Transverse colon (tissue), 4 donors: ENCODE measurements at places on chromosomes 3 and 15. TPM values are rescaled to one million over a fixed set of nuclear protein-coding genes. Genes with fewer than 3 reads are reported as not detected.

GRCh38 chr3:55608301-55608937 is 121.3 kb upstream of the WNT5A start:
- H3K36me3 ChIP-seq = no peaks in the 10 kb centered on the region
- no peak for DNase-seq
- H3K27me3 ChIP-seq = no peaks in the 10 kb centered on the region
- no peak overlapping the region for H3K27ac ChIP-seq

Gene ZDHHC3
- total RNA-seq = 197 TPM

- no peak for DNase-seq
- peaks cover 10% of the 10 kb centered on the region for H3K27me3 ChIP-seq
- peaks cover 66% of the 10 kb centered on the region for H3K4me1 ChIP-seq
- H3K36me3 ChIP-seq = no peaks in the 10 kb centered on the region
These were observed 1.9 kb upstream of the LOXL1 start for GRCh38 chr15:73924171-73924921.

GRCh38 chr3:188236271-188236670 is 82.3 kb downstream of the LPP start:
- no peak for DNase-seq
- H3K4me1 ChIP-seq = no peaks in the 10 kb centered on the region
- no peaks in the 10 kb centered on the region for H3K27me3 ChIP-seq
- no peaks in the 10 kb centered on the region for H3K36me3 ChIP-seq
- H3K4me3 ChIP-seq = no peak overlapping the region

- H3K4me3 ChIP-seq = no peak overlapping the region
- no peaks in the 10 kb centered on the region for H3K27me3 ChIP-seq
- peak; percentile 68 for DNase-seq
These were observed 1.1 kb upstream of the SPTBN5 start for GRCh38 chr15:41894791-41895463.

- no peaks in the 10 kb centered on the region for H3K27me3 ChIP-seq
- no peak overlapping the region for H3K27ac ChIP-seq
- no peak overlapping the region for H3K4me3 ChIP-seq
- DNase-seq = no peak
- peaks cover 5% of the 10 kb centered on the region for H3K4me1 ChIP-seq
These were observed 66.2 kb downstream of the FRMD4B start for GRCh38 chr3:69319652-69320051.

Gene SPATA12
- total RNA-seq = not detected

Gene AAGAB
- total RNA-seq = 55.4 TPM

Gene CLDN16
- total RNA-seq = not detected

Gene PRICKLE2
- total RNA-seq = 8.5 TPM

Gene HTR3C
- 0.48 TPM for total RNA-seq

- H3K4me3 ChIP-seq = no peak overlapping the region
- H3K36me3 ChIP-seq = no peaks in the 10 kb centered on the region
- peak; percentile 11 for DNase-seq
- no peaks in the 10 kb centered on the region for H3K27me3 ChIP-seq
- H3K4me1 ChIP-seq = peaks cover 47% of the 10 kb centered on the region
These were observed 279.7 kb downstream of the MECOM start for GRCh38 chr3:169383770-169384169.

Gene ARGFX
- not detected for total RNA-seq

DNA sequence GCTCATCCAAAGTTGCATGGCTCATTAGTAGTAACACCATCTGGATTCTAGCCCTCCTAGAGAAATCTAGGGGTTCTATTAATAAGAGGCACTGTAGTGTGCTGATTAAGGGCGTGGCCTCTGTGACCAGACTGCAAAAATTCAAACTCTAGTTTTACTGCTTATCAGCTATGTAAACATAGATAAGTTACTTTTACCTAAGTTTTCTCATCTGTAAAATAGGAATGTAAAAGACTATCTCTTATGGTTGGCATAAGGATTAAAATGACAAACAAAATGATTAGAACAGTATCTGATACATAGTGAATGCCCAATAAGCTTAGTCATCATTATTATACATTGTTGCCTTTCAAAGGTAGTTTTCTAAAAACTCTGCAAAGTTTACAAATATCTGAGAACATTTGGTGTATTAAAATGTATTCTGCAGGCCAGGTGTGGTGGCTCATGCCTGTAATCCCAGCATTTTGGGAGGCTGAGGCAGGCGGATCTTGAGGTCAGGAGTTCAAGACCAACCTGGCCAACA is 4.5 kb downstream of the PTX3 start:
- no peak overlapping the region for H3K27ac ChIP-seq
- no peak for DNase-seq
- no peak overlapping the region for H3K4me3 ChIP-seq
- no peaks in the 10 kb centered on the region for H3K36me3 ChIP-seq
- H3K27me3 ChIP-seq = peaks cover 32% of the 10 kb centered on the region

Gene FAM81A
- total RNA-seq = 4.6 TPM

Gene TMEM207
- not detected for total RNA-seq

Gene NANOGP8
- not detected for total RNA-seq

- H3K27ac ChIP-seq = no peak overlapping the region
- H3K27me3 ChIP-seq = no peaks in the 10 kb centered on the region
- H3K4me1 ChIP-seq = no peaks in the 10 kb centered on the region
These were observed 305.8 kb downstream of the PLCL2 start for GRCh38 chr3:17190353-17191078.

Gene ADCY5
- 15.7 TPM for total RNA-seq

DNA sequence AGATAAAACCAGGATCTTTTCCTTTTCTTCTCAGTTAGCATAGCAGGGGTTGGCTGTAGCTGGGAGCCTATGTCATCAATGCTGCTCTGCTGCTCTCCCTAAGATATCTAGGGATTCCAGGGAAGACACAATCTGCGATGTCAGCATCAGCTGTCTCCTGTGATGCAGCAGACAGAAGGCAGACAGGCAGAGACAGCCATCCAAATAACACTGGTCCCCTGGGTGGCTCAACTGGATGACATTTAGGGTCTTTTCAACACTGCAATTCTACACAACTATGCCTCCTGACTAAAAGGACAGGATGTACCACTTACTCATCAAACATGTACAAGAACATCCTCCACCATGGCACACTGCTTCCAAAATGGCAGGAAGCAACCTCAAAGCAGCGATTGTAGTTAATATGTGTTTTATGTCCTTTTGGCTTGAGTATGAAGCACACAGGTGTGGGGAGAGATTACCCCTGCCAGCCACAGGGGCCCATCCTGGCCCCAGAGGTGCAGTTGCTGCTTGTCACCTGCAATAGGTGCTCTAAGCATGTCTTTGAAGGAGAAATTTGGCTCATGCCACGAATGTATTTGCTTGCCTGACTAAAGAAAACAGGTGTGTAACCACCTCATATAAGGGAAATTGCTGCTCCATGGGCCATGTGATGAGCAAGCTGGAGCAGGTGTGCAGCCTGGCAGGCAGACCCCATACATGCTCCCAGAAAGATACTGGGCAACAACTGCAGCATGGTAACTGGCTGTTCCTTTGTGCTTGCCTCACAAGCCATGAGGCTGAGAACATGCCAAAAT is 357.8 kb downstream of the VPS13C start:
- no peak overlapping the region for H3K4me3 ChIP-seq
- no peak for DNase-seq
- H3K27me3 ChIP-seq = no peaks in the 10 kb centered on the region

Gene THRB
- total RNA-seq = 25.1 TPM

GRCh38 chr3:78025916-78026315 is 986.0 kb downstream of the ROBO2 start:
- DNase-seq = no peak
- no peak overlapping the region for H3K27ac ChIP-seq
- no peak overlapping the region for H3K4me3 ChIP-seq
- no peaks in the 10 kb centered on the region for H3K27me3 ChIP-seq

GRCh38 chr3:136350132-136350531 is 100.0 kb downstream of the PCCB start:
- DNase-seq = peak; percentile 14
- H3K27ac ChIP-seq = peak overlapping the region; percentile 44
- no peak overlapping the region for H3K4me3 ChIP-seq

- DNase-seq = no peak
- no peaks in the 10 kb centered on the region for H3K36me3 ChIP-seq
- H3K4me3 ChIP-seq = no peak overlapping the region
- no peak overlapping the region for H3K27ac ChIP-seq
- no peaks in the 10 kb centered on the region for H3K27me3 ChIP-seq
- no peaks in the 10 kb centered on the region for H3K4me1 ChIP-seq
These were observed 106.5 kb upstream of the SATB1 start for GRCh38 chr3:18531662-18532061.

DNA sequence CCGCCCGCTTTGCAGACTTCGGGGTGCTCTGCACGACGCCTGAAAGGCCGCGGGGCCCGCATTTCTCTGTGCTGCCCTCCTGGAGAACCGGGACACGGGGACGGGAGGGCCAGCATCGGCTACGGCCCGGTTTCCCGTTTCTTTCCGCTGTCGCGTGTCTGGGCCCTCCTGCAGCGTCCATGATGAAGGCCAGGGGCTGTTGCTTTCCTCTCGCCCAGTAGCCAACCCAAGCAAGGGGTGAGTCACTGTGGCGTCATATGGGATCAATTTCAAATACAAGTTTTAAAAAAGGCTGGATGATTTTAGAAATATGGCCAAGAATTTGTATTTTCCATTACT is 435 bp downstream of the SLC35G2 start:
- H3K4me3 ChIP-seq = peak overlapping the region; percentile 56
- peak; percentile 8 for DNase-seq
- no peaks in the 10 kb centered on the region for H3K36me3 ChIP-seq
- peaks cover 23% of the 10 kb centered on the region for H3K4me1 ChIP-seq
- peaks cover 33% of the 10 kb centered on the region for H3K27me3 ChIP-seq
- H3K27ac ChIP-seq = peak overlapping the region; percentile 66

DNA sequence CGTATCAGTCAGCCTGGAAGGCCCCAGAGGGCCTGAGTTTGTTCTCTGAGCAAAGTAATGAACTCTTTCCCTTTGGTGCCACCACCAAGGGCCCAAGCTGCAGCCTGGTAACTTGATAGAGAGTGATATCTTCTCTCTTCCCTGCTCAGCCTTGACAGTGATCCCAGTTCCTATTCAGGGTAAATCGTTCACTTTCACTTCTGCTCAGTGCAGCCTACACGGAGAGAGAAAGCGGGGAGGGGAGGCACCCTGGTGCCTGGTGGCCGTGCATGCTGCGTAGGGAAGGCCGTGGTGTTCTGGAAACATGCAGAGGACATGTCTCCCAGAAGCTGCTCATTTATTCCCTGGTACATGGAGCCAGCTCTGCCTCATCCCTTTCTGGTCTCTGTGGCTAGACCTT is 54.9 kb downstream of the KIF9 start:
- H3K4me3 ChIP-seq = no peak overlapping the region
- peak; percentile 13 for DNase-seq
- no peaks in the 10 kb centered on the region for H3K27me3 ChIP-seq
- H3K4me1 ChIP-seq = no peaks in the 10 kb centered on the region
- H3K36me3 ChIP-seq = no peaks in the 10 kb centered on the region

GRCh38 chr15:63986751-63987341 is 59.4 kb downstream of the DAPK2 start:
- H3K4me1 ChIP-seq = no peaks in the 10 kb centered on the region
- no peaks in the 10 kb centered on the region for H3K36me3 ChIP-seq
- no peak overlapping the region for H3K27ac ChIP-seq
- peak; percentile 27 for DNase-seq

- H3K27me3 ChIP-seq = no peaks in the 10 kb centered on the region
- H3K27ac ChIP-seq = no peak overlapping the region
- H3K4me1 ChIP-seq = no peaks in the 10 kb centered on the region
- no peak for DNase-seq
- H3K36me3 ChIP-seq = no peaks in the 10 kb centered on the region
These were observed 57.8 kb upstream of the ETV5 start for GRCh38 chr3:186166491-186167288.

- H3K36me3 ChIP-seq = no peaks in the 10 kb centered on the region
- peaks cover 24% of the 10 kb centered on the region for H3K4me1 ChIP-seq
- H3K27ac ChIP-seq = no peak overlapping the region
- H3K4me3 ChIP-seq = no peak overlapping the region
These were observed 6.5 kb downstream of the KLHL18 start for GRCh38 chr3:47288966-47289910.

Gene ZMYND10
- not detected for total RNA-seq

Gene GP9
- 1.2 TPM for total RNA-seq

GRCh38 chr15:67184208-67184925 is 70.1 kb downstream of the AAGAB start:
- no peaks in the 10 kb centered on the region for H3K36me3 ChIP-seq
- no peak for DNase-seq
- no peaks in the 10 kb centered on the region for H3K27me3 ChIP-seq

- H3K27ac ChIP-seq = no peak overlapping the region
- no peaks in the 10 kb centered on the region for H3K4me1 ChIP-seq
- no peaks in the 10 kb centered on the region for H3K27me3 ChIP-seq
- no peak for DNase-seq
- H3K36me3 ChIP-seq = no peaks in the 10 kb centered on the region
These were observed 64.4 kb upstream of the ETV5 start for GRCh38 chr3:186173224-186173815.

GRCh38 chr3:125107861-125108567 is 52.2 kb upstream of the HEG1 start:
- H3K27me3 ChIP-seq = no peaks in the 10 kb centered on the region
- DNase-seq = no peak
- H3K4me1 ChIP-seq = no peaks in the 10 kb centered on the region
- H3K4me3 ChIP-seq = no peak overlapping the region
- no peaks in the 10 kb centered on the region for H3K36me3 ChIP-seq

DNA sequence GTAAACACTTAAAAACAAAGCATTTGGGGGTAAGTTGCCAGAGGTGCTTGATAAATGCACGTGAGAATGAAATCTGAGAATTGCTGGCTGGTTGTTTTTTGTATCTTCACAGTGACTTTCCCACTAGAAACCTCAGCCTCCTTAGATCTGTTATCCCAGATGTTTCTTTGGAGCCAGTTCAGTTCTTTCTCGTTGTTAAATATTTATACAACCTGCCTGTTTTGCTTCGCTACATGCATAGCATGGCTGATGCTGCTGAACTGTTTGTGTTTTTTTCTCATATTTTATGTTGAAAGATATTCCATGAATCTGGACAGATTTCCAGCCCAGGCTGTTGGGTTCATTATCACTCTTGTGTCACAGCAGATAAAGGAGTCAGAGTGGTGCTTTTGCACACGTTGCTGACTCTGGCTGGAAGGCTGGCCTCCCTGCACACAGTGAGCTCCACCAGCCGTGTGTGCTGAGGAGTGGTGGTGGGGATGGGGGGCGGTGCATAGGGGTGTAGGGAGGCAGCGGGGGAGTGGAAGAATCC is 80.2 kb downstream of the ARNT2 start:
- no peaks in the 10 kb centered on the region for H3K27me3 ChIP-seq
- no peak overlapping the region for H3K4me3 ChIP-seq
- no peaks in the 10 kb centered on the region for H3K4me1 ChIP-seq
- no peak for DNase-seq

DNA sequence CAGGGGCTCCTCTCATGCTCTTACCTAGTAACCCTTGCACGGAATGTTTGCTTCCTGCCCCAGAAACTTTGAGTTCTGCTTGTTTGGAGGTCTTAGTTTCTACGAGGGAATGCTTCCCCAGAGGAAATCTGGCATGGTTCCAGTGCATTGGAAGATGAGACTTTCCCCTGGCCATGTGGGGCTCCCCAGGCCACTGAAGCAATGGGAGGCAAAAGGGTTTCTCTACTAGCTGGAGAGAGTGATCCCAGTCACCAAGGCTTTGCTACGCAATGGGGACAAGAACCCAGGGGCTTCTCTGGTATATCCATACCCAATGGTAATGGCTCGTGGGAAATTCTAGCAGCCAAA is 44.2 kb upstream of the RPL32 start:
- H3K4me3 ChIP-seq = no peak overlapping the region
- no peaks in the 10 kb centered on the region for H3K4me1 ChIP-seq
- DNase-seq = no peak

GRCh38 chr15:79977431-79978054 is 6.5 kb upstream of the BCL2A1 start:
- H3K27me3 ChIP-seq = no peaks in the 10 kb centered on the region
- no peak overlapping the region for H3K4me3 ChIP-seq
- peak; percentile 14 for DNase-seq
- H3K36me3 ChIP-seq = no peaks in the 10 kb centered on the region
- H3K4me1 ChIP-seq = no peaks in the 10 kb centered on the region
- H3K27ac ChIP-seq = no peak overlapping the region

Gene AHSG
- total RNA-seq = not detected
